ENCODE measurements at places on chromosomes 12 and 14. TPM values are rescaled to one million over a fixed set of nuclear protein-coding genes. Genes with fewer than 3 reads are reported as not detected.
A peak's percentile ranks its signal among the peaks of the same experiment; 100 is the strongest.

GRCh38 chr14:103896578-103896977, 31.7 kb upstream of the TDRD9 start:
- H3K36me3 ChIP-seq: peaks cover 10% of the 10 kb centered on the region
- H3K27me3 ChIP-seq: peaks cover 6% of the 10 kb centered on the region
- H3K4me3 ChIP-seq: peak overlapping the region; percentile 29
- H3K27ac ChIP-seq: no peak overlapping the region
- peaks cover 3% of the 10 kb centered on the region for H3K4me1 ChIP-seq

- H3K4me3 ChIP-seq: peak overlapping the region; percentile 93
- H3K27ac ChIP-seq: peak overlapping the region; percentile 77
- H3K36me3 ChIP-seq: peaks cover 4% of the 10 kb centered on the region
- H3K4me1 ChIP-seq: peaks cover 18% of the 10 kb centered on the region
Measured at GRCh38 chr12:104137001-104137901, 759 bp downstream of the NFYB start.

DNA sequence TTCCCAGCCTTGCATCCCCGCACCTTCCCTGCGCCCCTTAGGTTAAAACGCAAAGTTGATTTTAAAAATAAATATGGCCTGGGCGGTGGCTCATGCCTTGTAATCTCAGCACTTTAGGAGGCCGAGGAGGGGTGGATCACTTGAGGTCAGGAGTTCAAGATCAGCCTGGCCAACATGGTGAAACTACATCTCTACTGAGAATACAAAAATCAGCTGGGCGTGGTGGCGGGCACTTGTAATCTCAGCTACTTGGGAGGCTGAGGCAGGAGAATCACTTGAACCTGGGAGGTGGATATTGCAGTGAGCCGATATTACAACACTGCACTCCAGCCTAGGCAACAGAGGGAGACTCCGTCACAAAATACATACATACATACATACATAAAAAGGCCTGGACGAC, 96.0 kb downstream of the GCH1 start:
- no peaks in the 10 kb centered on the region for H3K4me1 ChIP-seq
- no peaks in the 10 kb centered on the region for H3K36me3 ChIP-seq
- H3K27me3 ChIP-seq: peaks cover 1% of the 10 kb centered on the region
- H3K27ac ChIP-seq: no peak overlapping the region
- no peak overlapping the region for H3K4me3 ChIP-seq
- DNase-seq: no peak

DNA sequence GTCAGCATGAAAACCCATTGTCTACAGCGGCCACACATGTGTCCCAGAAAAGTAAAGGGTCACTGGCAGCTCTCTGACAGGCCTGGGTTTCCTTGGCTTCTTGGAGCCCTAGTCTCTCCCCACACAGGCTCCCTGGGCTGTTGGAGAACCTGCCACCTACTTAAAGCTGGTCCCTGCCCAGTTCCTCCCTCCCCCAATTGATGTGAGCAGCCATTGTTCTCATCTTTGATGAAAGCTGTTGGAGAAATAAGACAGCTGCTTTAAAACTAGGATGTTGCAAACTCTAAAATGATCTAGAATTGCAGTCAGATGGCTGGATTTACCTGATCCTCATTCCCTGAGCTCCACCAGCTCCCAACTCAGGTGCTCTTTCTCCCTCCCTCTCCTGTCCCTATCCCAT, 4.8 kb upstream of the PLEKHH1 start:
- H3K27me3 ChIP-seq: peaks cover 1% of the 10 kb centered on the region
- no peak for DNase-seq
- no peak overlapping the region for H3K27ac ChIP-seq
- H3K4me1 ChIP-seq: no peaks in the 10 kb centered on the region
- no peaks in the 10 kb centered on the region for H3K36me3 ChIP-seq

DNA sequence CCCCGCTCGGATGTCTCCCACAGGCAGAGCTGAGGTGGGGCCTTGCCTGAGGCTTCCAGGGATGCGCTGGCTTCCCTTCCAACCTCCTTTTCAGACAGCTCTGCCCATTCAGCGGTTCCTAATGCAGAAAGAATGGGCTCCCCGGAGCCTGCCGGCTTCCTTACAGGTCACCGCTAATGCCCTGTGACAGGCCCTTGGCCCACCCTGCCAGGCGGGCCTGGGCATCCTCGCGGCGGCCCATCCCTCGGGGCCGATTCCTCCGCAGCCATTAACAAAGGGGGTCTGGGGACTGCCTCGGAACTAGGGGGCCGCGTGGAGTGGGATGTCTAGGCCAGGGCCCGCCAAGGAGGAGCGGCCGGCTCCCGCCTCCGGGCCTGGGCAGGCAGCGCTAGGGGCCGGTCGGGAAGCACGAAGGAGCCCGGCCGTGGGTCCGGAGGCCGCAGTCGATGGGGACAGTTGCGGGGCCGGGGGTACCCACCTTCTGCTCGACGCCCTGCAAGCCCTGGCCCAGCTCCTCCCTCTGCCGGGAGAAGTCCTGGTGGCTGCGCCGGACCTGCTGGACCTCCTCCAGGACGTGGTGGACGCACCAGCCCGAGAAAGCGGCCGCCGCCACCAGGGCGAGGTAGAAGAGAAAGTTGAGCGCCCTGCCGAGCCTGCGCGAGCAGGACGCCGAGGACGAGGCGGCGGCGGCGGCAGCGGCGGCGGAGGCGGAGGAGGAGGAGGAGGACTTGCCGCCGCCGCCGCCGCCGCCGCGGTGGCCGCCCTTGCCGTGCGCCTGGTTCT, 738 bp downstream of the CKAP4 start:
- H3K27me3 ChIP-seq: no peaks in the 10 kb centered on the region
- peaks cover 18% of the 10 kb centered on the region for H3K4me1 ChIP-seq
- H3K27ac ChIP-seq: no peak overlapping the region
- peaks cover 4% of the 10 kb centered on the region for H3K36me3 ChIP-seq

DNA sequence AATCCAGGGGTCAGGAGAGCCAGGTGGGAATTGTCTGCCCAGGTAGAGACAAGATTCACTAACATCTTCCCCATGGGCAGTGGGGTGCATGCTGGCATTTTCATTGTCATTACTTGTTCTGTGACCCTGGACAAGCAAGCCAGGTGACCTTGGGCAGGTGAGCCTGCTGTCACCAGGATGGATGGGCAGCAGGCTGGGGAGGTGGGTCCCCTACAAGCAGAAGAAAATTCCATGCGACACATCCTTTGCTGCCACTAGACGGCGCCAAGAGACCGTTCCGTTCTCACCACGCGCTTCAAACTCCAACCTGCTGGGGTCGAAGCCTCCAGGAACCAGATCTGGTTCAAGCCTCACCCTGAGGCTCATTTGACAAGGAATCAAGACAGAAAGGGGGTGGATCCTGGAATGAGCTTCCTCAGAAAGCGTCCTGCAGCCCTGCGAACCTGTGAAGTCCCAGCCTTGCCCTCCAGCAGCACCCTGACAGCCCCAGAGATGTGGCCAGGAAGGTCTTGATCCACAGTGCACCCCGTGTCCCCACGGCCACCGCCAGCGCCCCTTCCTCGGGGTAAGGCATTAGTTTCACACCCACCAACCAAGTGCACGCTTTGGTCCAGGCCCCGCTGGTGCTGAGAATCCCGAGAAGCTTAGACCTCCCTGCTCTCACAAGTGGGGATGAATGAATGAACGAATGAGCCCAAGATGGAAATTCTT, 3.2 kb upstream of the DYNC1H1 start:
- no peaks in the 10 kb centered on the region for H3K4me1 ChIP-seq
- H3K27me3 ChIP-seq: peaks cover 6% of the 10 kb centered on the region
- no peaks in the 10 kb centered on the region for H3K36me3 ChIP-seq
- no peak overlapping the region for H3K4me3 ChIP-seq

KRT73 gene
- 0.77 TPM for total RNA-seq

SOAT2 gene
- not detected for total RNA-seq

SERPINA12 gene
- not detected for total RNA-seq
